T-helper 17 cell (primary cell): ENCODE measurements at places on chromosomes 1 and 21. TPM values are rescaled to one million over a fixed set of nuclear protein-coding genes. Genes with fewer than 3 reads are reported as not detected.

Gene SLC1A7
- total RNA-seq = not detected

Gene CASQ1
- not detected for total RNA-seq

Gene ALPL
- total RNA-seq = not detected

Gene CFAP74
- total RNA-seq = not detected

Gene BCAR3
- 1.0 TPM for total RNA-seq

Gene PM20D1
- total RNA-seq = 1.1 TPM

Gene KRTAP25-1
- total RNA-seq = not detected

Gene KLHDC9
- total RNA-seq = not detected

Gene KRTAP19-3
- total RNA-seq = not detected

Gene ADGRL4
- total RNA-seq = not detected

Gene CFHR2
- total RNA-seq = not detected

Gene AMY2A
- total RNA-seq = not detected

Gene CTXND2
- not detected for total RNA-seq

Gene SLC5A3
- total RNA-seq = 5.5 TPM

Gene IQGAP3
- not detected for total RNA-seq

GRCh38 chr1:210418863-210419650 lies 90.4 kb downstream of the HHAT start:
- DNase-seq = no peak

GRCh38 chr1:52041551-52042185 lies 8.1 kb upstream of the KTI12 start:
- no peak for DNase-seq

GRCh38 chr1:25573591-25573930 lies 30.2 kb downstream of the LDLRAP1 start:
- no peak for DNase-seq

DNA sequence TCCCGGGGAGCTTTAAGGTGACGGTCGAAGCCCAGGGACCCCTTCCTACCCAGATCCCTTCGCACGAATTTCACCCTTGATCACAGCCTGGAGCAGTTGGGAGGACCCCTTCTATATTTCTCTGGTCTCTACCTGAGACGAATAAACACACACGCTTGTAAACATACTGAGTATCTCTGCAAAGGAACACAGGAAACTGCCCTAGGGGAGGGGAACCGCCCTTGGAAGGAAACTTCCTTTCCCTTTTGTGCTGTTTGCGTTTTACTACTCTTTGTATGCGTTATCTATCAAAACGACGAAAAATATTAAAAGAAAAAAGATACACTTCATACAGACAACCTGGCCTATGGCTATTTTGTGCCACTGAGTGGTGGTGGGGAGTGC lies 750 bp downstream of the NECAP2 start:
- DNase-seq = no peak

- DNase-seq = no peak
Observed at GRCh38 chr1:12244585-12244984, 14.8 kb downstream of the VPS13D start.

GRCh38 chr1:30474818-30475200 lies 248.6 kb downstream of the MATN1 start:
- DNase-seq = no peak

DNA sequence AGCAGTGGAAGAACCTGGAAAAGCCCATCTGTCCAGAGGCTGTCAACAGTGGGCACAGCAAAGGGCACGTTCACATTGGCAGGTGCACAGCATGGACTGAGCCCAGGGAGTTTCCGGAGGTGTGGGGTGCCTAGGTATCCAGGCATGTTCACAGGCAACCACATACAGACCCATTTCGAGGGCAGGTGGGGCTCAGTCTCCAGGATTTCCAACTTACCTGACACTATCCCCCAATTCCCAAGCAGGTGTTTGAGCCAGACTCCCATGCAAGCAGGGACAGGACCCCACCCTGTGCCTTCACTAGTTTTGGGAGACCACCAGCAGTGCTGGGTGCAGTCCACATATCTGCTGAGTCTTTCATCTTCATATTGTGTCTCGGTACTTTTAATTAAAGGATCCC lies 65.0 kb upstream of the IRF2BP2 start:
- DNase-seq = no peak

- DNase-seq = no peak
Observed at GRCh38 chr1:10759413-10760200, 36.8 kb downstream of the CASZ1 start.

DNA sequence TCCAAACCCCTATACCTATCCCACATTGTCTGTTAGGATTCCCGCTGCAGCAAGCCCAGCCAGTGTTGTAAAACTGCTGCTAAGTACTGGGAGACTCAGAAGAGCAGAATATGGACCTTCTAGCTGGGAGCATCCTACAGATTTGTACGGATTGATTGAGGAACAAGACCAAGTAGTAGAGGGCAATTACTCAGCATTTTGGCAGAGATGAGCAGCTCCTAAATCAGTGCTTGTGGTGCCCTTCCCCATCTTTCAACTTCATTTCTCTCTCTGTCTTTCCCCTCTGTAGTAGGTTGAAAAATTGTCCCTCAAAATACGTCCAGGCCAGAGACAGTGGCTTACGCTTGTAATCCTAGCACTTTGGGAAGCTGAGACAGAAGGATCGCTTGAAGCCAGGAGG lies 37.3 kb upstream of the HTR1D start:
- no peak for DNase-seq

- no peak for DNase-seq
Observed at GRCh38 chr1:112614460-112615065, 4.4 kb downstream of the ST7L start.

- DNase-seq = no peak
Observed at GRCh38 chr1:155079487-155080311, 1.1 kb downstream of the EFNA3 start.

DNA sequence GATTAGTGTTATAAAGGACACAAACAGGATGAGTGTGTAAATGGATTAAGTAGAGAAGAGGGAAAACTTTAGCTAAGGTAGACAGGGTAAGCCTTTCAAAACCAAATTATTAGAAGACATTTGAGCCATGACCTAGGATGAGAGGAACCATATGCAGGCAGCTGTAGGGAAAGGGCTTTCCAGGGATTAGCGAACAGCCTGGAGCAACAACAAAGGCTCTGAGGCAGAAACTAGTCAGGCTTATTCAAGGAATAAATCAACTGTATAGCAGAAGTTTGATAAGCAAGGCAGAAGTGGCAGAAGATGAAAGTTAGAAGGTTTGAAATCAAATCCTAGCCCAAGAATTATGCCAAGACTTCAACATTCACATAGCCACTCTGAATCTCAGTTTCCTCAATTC lies 21.3 kb downstream of the AIDA start:
- no peak for DNase-seq

- DNase-seq = no peak
Observed at GRCh38 chr1:55445416-55445815, 230.3 kb upstream of the USP24 start.

GRCh38 chr21:43877936-43878575 lies 13.0 kb downstream of the AGPAT3 start:
- DNase-seq = no peak

GRCh38 chr1:60376196-60376595 lies 302.6 kb upstream of the C1orf87 start:
- DNase-seq = no peak

GRCh38 chr1:151501474-151501873 lies 9.7 kb upstream of the CGN start:
- no peak for DNase-seq

GRCh38 chr1:65172936-65173690 lies 25.1 kb downstream of the AK4 start:
- DNase-seq = no peak

GRCh38 chr1:50972766-50973165 lies 2.7 kb downstream of the CDKN2C start:
- DNase-seq = no peak

DNA sequence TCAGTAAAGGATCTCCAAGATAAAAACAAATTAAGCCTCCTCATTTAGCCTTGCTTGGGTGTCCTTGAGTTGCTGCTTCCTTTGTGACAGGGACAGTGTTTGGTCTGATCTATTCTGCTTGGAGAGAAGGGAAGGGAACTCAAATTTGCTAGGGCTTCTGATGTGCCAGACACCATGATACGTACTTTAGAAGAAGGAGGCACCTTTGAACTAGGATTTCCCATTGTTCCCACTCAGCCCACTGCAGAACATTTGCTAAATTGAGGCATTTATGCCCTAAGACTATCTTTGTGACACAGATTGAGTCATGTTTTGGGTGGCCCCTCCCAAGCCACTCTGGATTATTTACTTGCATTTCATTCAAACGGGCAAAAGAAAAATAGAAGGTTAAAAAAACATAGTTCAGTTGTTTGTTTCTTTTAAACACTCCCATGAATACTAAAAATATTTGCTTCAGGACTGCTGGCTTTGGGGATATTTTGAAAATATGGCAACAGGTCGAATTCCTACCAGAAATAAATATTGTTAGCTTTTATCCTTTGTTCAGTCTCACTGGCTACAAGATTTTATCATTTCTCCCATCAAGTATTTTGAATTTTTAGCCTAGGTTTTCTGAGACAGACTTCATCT lies 81.9 kb upstream of the WLS start:
- no peak for DNase-seq
